Vagina (tissue), 2 donors: ENCODE measurements at places on chromosomes 4 and X.

- DNase-seq: no peak
Observed at GRCh38 chrX:21528076-21528475, 130.1 kb downstream of the KLHL34 start.

DNA sequence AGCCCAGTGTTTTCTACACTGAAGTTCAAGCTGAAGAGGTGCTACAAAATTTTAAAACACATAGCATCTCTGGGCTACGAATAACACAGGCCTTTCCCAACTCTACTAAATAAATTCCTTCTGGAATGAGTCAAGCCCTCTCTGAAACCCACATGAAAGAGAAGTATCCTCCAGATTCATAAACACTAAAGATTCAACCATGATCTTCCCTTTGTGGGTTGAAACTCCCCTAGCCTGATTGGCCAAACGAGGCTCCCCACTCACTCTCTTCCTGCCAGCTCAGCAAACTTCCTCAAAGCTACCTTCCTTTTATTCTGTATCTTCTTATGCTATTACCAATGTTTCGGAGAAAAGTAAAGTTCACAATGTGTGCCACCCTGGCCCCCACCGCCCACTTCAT is 95.4 kb downstream of the NKX6-1 start:
- DNase-seq: no peak

DNA sequence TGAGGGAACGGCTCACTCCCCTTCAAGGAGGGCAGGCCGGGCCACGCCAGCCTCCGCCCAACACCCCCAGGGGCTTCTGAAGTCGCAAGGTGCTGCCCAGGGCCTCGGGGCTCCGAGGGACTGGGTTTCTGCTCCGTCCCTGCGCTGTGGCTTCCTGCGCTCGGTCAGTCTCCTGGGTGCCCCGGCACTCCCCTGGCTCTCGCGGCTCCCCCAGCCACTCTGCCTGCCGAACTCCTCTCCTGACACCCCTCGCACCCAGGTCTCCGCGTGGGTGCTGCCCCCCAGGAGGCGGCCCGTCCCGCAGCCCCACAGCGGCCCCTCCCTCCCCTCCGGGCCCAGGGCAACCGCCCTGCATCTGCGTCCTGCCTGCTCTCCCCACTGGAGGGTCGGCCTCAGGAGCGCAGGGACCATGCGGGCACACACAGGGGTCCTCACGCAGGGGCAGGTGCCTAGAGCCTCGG is 151.9 kb downstream of the AFAP1 start:
- DNase-seq: no peak

- DNase-seq: no peak
Observed at GRCh38 chr4:105951198-105951597, 55.9 kb downstream of the NPNT start.

DNA sequence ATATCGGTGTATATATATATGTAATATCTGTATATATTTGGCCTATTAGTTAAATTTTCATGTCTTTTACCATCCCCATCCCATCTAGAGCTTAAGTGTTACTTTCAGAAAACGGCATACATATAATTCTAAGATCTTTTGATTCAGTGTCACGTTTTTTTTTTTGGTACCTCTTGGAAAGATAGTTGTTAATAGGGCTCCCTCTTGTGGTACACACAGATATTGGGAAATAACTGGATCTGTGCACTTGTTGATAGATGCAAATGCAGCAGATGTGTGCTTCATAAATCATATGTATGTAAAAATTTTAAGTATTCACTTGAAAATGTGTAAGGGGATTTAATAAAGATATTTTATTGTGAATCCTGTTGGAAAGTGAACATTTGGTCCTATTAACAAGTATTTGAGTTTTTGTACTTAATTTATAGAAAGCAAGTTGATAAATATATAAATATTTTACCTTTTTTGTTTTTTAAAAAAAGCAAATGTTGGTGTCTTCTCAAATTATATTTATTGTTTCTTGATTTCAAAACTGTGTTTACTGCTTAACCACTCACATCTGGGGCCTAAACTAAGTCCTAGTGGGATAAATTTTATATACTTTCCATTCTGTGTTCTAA is 74.7 kb downstream of the PAQR3 start:
- DNase-seq: no peak

- no peak for DNase-seq
Observed at GRCh38 chr4:151143162-151143561, 43.7 kb downstream of the RPS3A start.

DNA sequence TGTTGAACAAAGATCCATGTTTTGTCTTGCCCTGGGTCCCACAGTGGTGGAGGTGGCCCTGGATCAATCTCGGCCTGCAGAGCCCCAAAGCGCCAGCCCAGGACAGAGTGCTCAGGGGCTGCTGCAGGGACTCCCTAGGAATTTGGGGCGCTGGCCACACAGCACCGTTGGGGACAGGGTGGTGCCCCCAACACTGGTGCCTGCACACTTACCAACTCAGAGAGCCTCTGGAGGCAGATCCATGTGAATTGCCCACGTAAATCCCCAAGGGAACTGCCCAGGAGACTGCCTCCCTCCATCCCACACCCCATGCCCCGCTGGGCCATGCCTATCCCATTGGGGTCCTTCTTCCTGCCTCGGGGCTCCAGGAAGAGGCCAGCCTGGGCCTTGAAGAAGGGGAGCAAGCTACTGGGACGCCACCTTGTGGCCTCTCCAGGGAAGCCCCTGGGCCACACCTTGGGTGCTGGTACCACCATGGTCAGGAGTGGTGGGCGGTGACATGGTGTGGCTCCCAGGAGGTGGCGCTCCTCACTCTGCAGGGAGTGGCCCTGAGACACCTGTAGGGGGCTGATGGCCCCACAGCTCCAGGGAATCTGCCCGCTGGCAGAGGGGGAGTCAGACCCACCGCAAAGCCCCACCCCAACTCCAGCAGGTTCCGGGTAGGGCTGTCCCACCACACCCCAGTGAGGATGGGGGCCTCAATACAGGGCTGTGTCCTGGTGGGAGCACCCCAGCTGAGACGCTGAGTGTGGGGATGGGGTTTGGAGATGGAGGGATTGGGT is 22.8 kb downstream of the CFAP99 start:
- no peak for DNase-seq

DNA sequence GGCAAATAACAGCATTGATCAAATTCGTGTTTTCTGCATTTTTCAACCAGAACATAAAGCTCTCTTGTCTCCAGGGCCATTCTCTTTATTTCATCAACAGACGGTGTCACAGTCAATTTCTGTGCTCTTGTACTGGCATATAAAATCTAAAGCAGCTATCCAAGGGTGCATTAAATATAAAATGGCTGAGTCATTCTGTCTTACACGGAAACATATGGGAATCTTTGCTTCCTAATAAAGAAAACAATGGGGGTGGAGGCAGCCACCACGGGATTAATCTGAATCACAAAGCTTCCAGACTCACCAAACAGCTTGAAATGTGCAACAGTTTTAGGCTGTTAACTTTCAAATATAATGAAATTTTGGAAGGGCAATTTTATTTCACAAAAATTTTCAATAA is 132.6 kb downstream of the IL15 start:
- DNase-seq: no peak

DNA sequence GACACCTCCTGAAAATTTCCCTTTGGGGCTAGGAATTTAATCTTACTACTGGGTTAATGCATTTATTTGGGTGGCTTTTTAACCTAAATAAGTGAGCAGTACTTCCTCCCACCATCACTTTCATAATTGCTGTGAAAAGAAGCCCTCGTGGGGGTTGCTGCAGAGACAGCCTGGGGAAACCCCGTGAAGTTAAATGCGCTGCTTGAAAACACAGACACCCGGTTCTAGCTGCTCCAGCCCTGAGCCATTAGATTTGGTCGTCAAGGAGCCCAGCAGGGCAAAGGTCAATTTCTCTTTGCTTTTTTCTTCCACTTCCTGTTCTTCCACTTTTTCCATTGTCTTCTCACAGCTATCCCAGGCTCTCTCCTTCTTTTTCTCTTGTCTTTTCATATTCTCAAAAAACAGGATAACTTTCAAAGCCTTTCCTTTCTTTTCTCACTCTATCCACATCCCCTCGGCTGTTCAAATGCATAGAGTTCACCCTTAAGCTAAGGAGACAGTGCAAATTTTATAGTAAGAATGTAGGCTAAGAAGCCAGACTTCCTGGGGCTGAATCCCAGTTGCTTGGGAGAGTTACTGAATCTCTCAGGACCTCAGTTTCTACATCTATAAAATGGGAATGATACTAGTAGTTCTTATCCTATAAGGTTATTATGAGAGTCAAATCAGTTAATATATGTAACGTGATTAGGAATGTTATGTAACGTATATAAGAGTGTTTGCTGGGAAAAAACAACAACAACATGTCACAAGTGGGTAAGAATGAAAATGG is 91.5 kb upstream of the ZNF827 start:
- no peak for DNase-seq

- no peak for DNase-seq
Observed at GRCh38 chrX:40945361-40945713, 139.9 kb upstream of the USP9X start.

- DNase-seq: no peak
Observed at GRCh38 chrX:7163146-7163677, 15.3 kb upstream of the PUDP start.

- DNase-seq: no peak
Observed at GRCh38 chr4:133147921-133148689, 989 bp upstream of the PCDH10 start.

DNA sequence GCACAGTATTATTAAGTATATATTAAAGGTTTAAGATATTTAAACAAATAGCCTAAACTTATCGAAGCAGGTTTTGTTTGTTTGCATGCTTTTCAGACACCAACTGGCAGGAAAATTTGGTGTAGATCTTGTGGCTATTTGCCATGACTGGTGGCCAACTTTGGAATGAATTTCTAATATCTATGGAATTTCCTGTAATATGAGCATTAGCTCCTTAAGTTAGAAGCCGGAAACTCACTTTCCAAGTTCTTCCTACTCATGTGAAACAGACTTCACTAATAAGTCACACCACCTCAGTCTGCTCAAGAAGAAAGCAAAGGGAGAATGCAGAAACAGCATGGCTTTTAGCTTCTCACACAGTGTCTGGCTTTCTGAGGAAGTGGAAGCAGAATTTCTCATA is 563.9 kb downstream of the GRXCR1 start:
- no peak for DNase-seq

DNA sequence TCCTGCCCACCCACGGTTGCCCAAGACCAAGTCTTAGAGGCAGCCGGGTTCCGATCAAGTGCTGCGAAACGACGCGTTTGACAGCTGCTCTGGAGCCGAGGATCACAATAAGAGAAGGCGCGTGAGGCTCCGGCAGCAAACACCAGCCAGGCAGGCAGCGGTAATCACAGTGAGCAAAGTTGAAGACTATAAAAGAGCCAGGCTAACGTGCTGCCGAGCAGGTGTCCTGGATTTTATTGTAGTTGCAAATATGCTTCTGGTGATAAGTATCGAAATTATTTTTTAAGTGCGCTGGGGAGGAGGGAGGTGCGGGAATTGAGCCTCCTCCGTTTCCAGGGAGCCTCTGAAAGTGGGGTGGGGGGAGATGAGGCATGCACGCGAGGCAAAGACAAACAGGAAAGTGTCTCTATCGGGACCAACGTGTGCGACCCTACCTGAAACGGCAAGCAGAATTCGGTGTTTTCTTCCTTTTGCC is 590 bp downstream of the GABRA2 start:
- no peak for DNase-seq

DNA sequence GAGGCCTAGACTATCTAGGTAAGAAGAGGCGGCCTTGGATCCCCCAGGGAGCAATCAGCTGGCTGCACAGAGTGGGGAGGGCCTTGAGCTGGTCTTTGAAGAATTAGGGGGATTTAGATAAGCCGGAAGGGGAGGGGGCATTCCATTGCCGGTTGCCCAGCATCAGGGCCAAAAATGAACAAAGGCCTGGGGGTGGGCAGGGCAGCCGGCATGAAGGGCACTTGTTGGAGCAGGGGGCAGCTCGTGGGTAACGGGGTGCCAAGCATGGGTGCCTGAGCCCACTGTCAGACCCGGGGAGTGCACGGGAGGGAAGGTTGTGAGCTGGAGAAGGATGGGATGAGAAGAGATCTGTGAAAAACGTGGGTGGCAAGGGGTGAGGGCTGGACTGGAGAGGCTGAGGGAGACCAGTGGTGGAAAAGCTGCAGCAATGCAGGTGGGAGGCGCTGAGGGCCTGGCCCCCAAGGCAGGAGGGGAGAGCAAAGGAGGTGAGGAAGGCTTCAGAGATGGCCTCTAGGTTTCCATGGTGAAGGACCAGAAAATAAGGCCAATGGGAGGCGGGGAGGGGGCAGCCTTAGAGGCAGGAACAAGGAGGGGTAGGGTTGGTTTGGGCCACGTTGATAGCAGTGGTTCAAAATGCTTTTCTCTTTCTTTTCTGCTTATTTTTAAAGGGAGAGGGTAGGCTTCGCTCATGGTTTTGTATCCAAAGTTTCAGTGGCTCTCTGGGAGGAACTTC is 8.6 kb downstream of the KLF3 start:
- DNase-seq: no peak

- DNase-seq: no peak
Observed at GRCh38 chrX:55709735-55710134, 7.8 kb upstream of the RRAGB start.

DNA sequence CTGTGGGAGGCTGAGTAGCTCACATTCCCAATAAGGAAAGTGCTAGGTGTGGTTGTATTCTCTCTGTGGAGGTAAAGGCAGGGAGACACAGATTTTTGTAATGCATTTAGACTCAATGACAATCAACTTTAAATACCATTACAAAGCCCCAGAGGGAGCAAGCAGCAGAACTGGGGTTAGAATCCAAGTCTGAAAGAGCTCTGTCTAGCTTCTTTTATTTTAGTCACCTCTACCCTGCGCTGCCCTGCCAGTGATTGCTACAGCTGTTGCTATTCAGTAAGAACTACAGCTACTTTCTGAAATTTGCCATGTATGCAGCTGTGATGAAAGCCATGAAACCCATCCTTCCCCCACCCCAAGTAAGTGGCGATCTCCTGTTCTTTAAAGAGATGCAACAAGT is 22.5 kb downstream of the SLC39A8 start:
- DNase-seq: no peak

DNA sequence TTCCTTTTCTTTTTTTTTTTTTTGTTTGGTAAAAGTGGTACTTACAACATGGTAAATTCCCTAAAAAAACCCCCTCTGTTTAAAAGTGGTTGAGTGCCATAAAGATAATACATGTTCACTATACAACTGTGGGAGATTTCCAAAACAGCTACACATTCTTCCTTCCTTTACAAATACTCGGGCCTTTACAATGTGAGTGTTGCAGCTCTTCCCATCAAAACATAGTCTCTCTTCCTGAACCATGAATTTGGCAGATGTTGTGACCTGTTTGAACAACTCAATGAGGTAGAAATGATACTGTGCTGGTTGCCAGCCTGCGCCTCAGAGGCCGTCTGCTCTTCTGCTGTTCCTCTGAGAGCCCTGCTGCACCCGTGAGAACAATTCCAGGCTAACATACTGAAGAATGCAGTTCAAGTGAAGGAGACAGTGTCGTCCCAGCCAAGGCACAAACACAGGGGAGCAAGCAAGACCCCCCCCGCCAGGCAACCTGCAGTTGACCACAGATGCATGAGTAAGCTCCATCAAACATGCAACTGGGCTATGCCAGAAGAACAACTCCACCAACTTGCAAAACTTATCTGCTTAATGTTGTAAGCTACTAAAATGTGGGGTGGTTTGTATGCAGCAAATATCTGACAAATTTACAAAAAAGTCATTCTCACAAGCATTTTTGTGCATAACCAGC is 645.0 kb downstream of the PCDH7 start:
- DNase-seq: no peak
